Transverse colon (tissue), 4 donors: ENCODE measurements at places on chromosomes 12 and 14.

- peaks cover 4% of the 10 kb centered on the region for H3K36me3 ChIP-seq
- no peak for DNase-seq
- no peaks in the 10 kb centered on the region for H3K27me3 ChIP-seq
- peak overlapping the region; percentile 27 for H3K27ac ChIP-seq
- H3K4me1 ChIP-seq: no peaks in the 10 kb centered on the region
Measured at GRCh38 chr14:70999117-70999516, 91.9 kb downstream of the PCNX1 start.

- H3K27ac ChIP-seq: no peak overlapping the region
- H3K36me3 ChIP-seq: no peaks in the 10 kb centered on the region
- H3K27me3 ChIP-seq: no peaks in the 10 kb centered on the region
- H3K4me1 ChIP-seq: no peaks in the 10 kb centered on the region
Measured at GRCh38 chr14:29645117-29645516, 282.5 kb downstream of the PRKD1 start.

GRCh38 chr12:49503674-49504180, 35.1 kb upstream of the KCNH3 start:
- no peaks in the 10 kb centered on the region for H3K4me1 ChIP-seq
- H3K27ac ChIP-seq: no peak overlapping the region
- no peaks in the 10 kb centered on the region for H3K27me3 ChIP-seq
- no peak overlapping the region for H3K4me3 ChIP-seq

- H3K27ac ChIP-seq: no peak overlapping the region
- no peak overlapping the region for H3K4me3 ChIP-seq
- no peaks in the 10 kb centered on the region for H3K4me1 ChIP-seq
- H3K36me3 ChIP-seq: no peaks in the 10 kb centered on the region
- no peaks in the 10 kb centered on the region for H3K27me3 ChIP-seq
Measured at GRCh38 chr14:79161571-79161970, 991.4 kb downstream of the NRXN3 start.

DNA sequence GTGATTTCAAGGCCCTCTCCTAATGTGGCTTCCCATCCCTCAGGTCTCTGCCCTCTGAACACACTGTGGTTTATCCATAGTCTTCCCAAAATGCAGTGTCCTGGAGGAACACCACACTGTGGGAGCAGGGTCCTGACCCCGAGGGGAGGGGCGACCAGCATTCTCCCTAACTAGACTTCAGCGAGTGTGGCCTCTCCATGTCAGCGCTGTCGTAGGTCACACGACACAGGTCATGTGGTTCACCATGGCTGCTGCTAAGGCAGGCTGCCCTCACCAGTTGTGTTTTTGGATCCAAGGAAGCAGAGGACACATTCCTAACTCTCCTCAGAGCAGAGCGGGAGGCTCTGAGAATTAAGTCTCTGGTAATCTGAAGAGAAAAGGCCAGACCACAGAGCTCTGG, 50.5 kb downstream of the SSH1 start:
- no peaks in the 10 kb centered on the region for H3K27me3 ChIP-seq
- DNase-seq: no peak
- H3K4me3 ChIP-seq: no peak overlapping the region
- no peaks in the 10 kb centered on the region for H3K36me3 ChIP-seq
- peaks cover 15% of the 10 kb centered on the region for H3K4me1 ChIP-seq
- peak overlapping the region; percentile 93 for H3K27ac ChIP-seq

- H3K27me3 ChIP-seq: no peaks in the 10 kb centered on the region
- no peaks in the 10 kb centered on the region for H3K4me1 ChIP-seq
- H3K4me3 ChIP-seq: no peak overlapping the region
- no peak overlapping the region for H3K27ac ChIP-seq
Measured at GRCh38 chr12:83505586-83505985, 818.9 kb downstream of the TMTC2 start.

GRCh38 chr12:86774841-86775388, 518.7 kb upstream of the MGAT4C start:
- no peaks in the 10 kb centered on the region for H3K36me3 ChIP-seq
- H3K4me1 ChIP-seq: no peaks in the 10 kb centered on the region
- no peaks in the 10 kb centered on the region for H3K27me3 ChIP-seq
- no peak overlapping the region for H3K27ac ChIP-seq

DNA sequence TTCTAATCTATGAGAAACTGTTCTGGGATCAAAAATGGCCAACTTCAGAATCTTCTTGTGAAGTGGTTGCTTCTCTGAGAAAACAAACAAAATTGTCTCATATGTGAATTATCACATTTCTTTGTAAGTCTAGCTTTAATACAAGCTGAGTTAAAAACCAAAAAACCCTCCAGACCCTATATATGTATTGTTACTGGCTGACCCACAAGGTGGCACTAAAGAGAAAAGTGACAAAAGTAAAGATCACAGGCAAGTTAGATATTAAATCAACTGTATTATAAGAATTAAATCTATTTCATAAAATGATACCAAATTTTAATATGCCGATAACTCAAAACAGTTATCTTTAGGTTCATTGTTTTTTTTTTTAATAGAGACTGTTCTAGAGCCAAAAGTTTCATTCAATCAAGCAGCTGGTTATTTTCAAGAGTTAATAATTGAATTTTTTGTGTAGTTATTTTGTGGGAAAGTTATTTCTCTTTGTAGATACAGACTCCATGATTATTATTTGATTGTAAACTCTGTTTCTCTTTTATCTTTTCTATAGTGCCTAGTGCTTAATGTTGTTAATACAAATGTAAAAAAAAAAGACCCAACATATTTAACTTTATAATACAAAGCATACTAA, 7.5 kb upstream of the TRHDE start:
- no peak overlapping the region for H3K4me3 ChIP-seq
- no peak for DNase-seq
- no peaks in the 10 kb centered on the region for H3K4me1 ChIP-seq
- no peaks in the 10 kb centered on the region for H3K36me3 ChIP-seq
- no peak overlapping the region for H3K27ac ChIP-seq
- peaks cover 6% of the 10 kb centered on the region for H3K27me3 ChIP-seq

- no peak overlapping the region for H3K4me3 ChIP-seq
- H3K36me3 ChIP-seq: peaks cover 8% of the 10 kb centered on the region
- H3K4me1 ChIP-seq: peaks cover 62% of the 10 kb centered on the region
- no peak for DNase-seq
Measured at GRCh38 chr14:103404920-103405319, 19.7 kb downstream of the MARK3 start.

DNA sequence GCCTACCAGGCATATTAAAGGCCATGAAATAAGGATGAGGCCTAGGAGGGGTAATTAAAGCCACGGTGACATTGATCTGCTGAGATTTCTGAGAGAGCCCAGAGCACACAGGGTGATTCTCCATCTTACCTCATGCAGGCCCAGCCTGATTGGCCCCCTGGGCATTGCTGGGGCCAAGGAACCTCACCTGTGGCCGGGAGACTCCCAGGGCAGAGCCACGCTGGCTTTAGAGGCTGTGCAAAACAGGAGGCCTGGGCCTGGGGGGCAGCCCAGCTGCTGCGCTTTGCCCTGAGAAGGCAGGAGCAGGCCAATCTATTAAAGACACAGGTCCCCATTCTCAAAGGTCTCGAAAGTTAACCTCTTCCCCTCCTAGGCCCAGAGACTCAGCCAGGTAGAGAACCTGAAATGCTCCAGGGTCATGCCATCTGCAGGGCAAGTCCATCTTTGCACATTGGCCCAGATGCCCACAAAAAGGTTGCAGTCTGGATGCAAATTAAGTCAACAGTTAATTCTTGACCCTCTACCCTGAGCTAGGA, 1099.7 kb downstream of the BCL11B start:
- no peaks in the 10 kb centered on the region for H3K4me1 ChIP-seq
- no peaks in the 10 kb centered on the region for H3K27me3 ChIP-seq
- H3K27ac ChIP-seq: no peak overlapping the region
- no peak for DNase-seq
- no peaks in the 10 kb centered on the region for H3K36me3 ChIP-seq

DNA sequence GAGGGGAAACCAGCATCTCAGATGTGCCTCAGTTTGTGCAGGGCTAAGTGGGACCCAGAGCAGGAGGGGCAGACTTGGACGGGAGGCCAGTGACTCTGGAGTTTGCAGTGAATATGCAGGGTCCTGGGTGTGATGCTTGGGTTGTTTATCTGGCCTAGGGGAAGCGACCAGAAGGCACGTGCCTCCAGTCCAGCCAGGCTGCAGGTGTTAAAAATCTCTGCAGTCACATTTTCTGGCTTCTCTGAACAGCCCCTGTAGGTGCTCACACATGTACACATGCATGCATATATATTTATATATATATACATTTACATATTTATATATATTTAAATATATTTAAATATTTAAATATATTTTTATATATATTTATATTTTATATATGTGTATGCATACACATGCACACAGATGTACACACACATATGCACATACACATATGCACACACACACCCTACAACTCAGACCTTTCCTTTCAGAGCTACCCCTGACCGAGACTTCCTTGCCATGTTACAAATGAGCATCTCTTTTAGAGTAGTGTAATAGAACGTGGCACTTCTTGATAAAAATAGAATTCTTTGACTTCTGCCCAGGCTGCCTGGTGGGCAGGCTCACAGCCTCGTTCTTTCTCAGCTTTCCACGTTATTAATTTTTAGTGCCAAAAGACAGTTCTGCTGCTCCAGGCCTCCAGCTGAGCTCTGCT, 26.8 kb upstream of the TCL1B start:
- no peaks in the 10 kb centered on the region for H3K36me3 ChIP-seq
- peaks cover 4% of the 10 kb centered on the region for H3K27me3 ChIP-seq
- no peak overlapping the region for H3K27ac ChIP-seq
- DNase-seq: no peak
- H3K4me1 ChIP-seq: no peaks in the 10 kb centered on the region
- no peak overlapping the region for H3K4me3 ChIP-seq

- H3K36me3 ChIP-seq: no peaks in the 10 kb centered on the region
- H3K27me3 ChIP-seq: no peaks in the 10 kb centered on the region
- no peak overlapping the region for H3K27ac ChIP-seq
- no peak for DNase-seq
- no peaks in the 10 kb centered on the region for H3K4me1 ChIP-seq
Measured at GRCh38 chr14:103372552-103373304, 12.5 kb upstream of the MARK3 start.

DNA sequence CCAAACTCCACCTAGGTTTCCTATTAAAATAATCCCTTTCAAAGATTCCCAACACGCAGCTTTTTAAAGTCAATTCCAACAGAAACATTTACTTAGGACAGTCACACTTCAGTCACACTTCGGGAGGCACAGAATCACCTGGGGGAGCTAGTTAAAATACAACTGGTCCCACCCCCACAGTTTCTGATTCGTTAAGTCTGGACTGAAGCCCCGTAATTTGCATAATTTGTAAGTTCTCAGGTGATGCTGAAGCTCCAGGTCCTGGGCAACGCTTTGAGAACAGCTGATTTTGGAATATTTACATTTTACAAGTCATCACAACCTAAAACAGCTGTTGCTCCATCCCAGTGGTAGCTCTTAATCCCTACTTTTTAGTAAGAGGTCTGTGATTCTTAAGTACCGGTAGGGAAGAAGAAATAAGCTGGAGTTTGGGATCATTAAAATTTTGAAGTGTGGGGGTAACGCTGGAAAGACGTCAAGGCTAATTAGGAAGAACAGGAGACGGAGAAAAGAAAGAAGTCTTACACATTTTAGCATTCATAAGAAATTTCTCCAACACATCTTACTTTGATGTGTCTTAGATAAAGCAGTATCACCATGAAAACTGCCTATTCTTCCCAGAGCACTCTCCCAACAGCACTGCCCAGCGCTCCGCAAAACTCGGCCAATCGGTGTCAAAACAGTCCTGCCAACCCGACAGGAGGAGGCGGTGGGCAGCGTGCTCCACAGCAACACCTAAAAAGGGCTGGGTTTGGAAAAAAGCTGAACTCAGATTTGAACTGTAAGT, 1.1 kb downstream of the IPO8 start:
- peak; percentile 56 for DNase-seq
- H3K27ac ChIP-seq: peak overlapping the region; percentile 93
- H3K27me3 ChIP-seq: no peaks in the 10 kb centered on the region
- no peaks in the 10 kb centered on the region for H3K36me3 ChIP-seq

DNA sequence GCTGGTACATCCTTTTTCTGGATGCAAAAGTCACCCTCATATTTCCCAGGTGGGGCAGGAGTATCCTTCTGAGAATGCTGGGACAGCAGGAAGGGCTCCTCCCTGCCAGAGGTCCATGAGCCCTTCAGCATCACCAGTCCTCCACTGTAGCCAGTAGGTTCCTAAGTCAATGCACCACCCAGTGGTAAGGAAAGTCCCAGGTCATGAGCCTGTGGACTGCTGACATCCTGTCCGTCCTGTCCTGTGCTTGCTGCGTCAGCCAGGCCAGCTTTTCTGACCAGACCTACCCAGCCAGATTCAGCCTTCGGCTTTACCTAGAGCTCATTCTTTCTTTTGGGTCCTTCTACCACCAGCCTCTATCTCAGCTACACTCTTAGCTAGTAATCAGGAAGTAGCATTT, 23.0 kb upstream of the ACTN1 start:
- no peak overlapping the region for H3K27ac ChIP-seq
- DNase-seq: peak; percentile 27
- H3K36me3 ChIP-seq: no peaks in the 10 kb centered on the region
- no peak overlapping the region for H3K4me3 ChIP-seq

- H3K4me3 ChIP-seq: no peak overlapping the region
- no peaks in the 10 kb centered on the region for H3K4me1 ChIP-seq
- no peak overlapping the region for H3K27ac ChIP-seq
- H3K27me3 ChIP-seq: no peaks in the 10 kb centered on the region
- peak; percentile 19 for DNase-seq
Measured at GRCh38 chr14:63986789-63987533, 134.2 kb downstream of the SYNE2 start.

DNA sequence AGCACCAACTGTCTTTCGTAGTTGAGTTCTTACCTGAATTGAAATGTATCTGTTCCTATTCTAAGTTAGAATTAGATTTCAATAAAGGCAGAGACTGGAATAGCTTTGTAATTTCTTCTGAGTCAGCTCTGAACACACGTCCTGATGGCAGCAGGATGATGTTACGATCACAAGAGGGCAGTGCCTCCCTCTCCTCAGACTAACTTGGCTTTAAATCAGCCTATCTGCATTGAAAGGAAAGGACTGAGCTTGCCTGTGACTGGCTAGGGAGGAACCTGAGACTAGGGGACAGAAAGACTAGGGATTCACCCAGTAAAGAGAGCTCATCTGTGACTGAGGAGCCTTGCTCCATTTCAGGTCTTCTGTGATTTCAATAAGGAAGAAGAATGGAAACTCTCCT, 323.7 kb upstream of the OR4E1 start:
- H3K36me3 ChIP-seq: no peaks in the 10 kb centered on the region
- no peak for DNase-seq
- H3K27ac ChIP-seq: no peak overlapping the region
- no peaks in the 10 kb centered on the region for H3K4me1 ChIP-seq

GRCh38 chr14:74893614-74894091, 11.9 kb downstream of the DLST start:
- H3K4me1 ChIP-seq: peaks cover 1% of the 10 kb centered on the region
- peaks cover 2% of the 10 kb centered on the region for H3K36me3 ChIP-seq
- no peak overlapping the region for H3K4me3 ChIP-seq
- H3K27ac ChIP-seq: no peak overlapping the region
- no peaks in the 10 kb centered on the region for H3K27me3 ChIP-seq

- H3K36me3 ChIP-seq: no peaks in the 10 kb centered on the region
- peaks cover 28% of the 10 kb centered on the region for H3K4me1 ChIP-seq
- no peaks in the 10 kb centered on the region for H3K27me3 ChIP-seq
- peak overlapping the region; percentile 81 for H3K4me3 ChIP-seq
Measured at GRCh38 chr12:122894193-122895121, 1.5 kb downstream of the VPS37B start.
